ENCODE measurements at places on chromosomes 7 and 10. TPM values are rescaled to one million over a fixed set of nuclear protein-coding genes. Genes with fewer than 3 reads are reported as not detected.
A peak's percentile ranks its signal among the peaks of the same experiment; 100 is the strongest.

The AVPI1 gene
- 33.9 TPM for total RNA-seq

DNA sequence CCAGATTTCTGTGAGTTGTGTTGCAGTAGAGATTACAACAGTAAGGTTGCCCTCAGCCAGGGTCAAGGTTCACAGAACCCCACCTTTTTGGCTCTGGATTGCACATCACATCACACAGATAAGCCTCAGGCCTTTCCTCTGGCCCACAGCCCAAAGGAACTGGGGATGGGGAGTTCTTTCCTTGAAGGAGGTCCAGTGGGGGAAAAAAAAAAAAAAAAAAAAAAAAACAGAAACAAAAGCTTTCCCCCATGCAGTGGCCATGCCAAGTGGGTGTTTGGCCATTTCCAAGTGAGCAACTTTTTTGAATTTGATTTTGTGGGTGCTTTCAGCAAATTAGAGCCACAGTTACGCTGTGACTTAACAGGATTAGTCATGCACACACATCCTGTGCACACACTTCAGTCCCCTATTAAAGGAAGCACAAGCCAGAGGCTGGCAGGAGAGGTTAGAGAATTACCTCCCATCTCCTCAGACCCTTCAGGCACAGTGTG, 79.3 kb upstream of the NANOS1 start:
- no peak overlapping the region for H3K27ac ChIP-seq
- peaks cover 27% of the 10 kb centered on the region for H3K4me1 ChIP-seq

The DMBT1 gene
- total RNA-seq, result 0.22 TPM

DNA sequence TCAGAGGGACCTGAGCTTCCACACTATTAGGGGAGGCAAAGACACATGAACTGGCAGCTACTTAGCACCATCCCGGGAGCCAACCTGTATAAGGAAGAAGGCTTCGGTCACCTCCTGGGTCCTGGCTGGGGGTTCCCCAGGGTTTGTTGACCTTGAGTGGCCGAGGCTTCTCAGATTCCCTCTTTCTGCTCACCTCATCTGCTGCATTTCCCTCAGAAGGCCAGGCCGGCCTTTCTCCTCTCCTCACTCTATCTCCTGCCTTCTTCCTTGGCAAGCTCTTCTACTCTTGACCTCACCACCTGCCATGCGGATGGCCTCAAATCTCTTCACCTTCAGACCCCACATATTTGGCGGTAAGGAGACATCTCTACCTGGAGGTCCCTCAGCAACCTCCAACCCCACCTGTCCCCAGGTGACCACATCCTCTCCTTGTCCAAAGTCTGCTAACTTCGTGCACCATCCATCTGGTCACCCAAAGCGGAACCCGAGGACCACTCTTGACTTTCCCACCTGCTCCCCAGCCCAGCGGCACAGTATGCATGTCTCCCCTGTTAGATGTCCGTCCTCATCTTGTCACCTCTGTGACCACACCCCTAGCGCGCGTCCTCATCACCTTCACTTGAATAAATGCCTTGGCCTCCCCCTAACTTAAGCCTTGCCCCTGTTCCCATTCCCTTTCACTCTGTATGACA, 133.8 kb upstream of the UNC5B start:
- DNase-seq, result peak; percentile 7
- H3K4me1 ChIP-seq, result no peaks in the 10 kb centered on the region
- H3K27me3 ChIP-seq, result no peaks in the 10 kb centered on the region
- H3K36me3 ChIP-seq, result no peaks in the 10 kb centered on the region
- no peak overlapping the region for H3K27ac ChIP-seq

DNA sequence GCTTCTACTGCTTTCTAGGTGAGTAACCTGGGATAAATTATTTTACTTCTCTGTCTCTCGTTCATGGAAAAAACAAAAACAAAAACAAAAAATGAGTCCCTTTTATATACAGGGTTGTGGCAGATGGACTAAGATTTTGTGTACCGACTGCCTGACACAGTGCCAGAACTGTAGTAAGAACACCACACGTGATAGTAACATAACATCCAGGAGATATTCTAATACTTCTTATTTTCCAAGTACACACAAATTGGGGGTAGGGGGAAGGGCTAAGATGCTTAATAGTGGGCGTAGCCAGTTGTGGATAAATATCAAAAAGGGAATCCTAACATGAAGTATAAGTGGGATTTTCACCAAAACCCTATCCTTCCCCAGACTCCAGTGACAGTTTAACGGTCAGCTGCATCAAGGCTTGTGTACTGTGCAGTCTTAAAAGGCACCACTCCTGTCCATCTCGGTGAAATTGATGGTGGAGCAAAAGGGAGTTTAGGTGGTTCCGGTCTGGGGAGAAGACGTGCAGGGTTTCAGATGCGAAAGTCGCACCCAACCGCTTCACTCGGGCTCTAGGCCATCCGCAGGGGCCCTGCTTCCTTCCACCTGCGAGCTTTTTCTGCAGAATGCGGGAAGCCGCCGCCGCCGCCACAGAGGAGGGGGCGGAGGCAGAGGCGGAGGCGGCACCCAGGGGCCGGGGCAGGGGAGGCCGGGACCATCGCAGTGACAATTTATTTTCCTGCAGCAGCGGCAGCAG, at the start of gene STAMBPL1:
Gene STAMBPL1 (plus strand): TSS at position 712 of the 748 bp plus-strand sequence. CDS start 21,464 bp downstream, outside the sequence.
- no peaks in the 10 kb centered on the region for H3K27me3 ChIP-seq
- peak within 1 kb of the TSS; percentile 52 for H3K4me3 ChIP-seq
- peak within 1 kb of the TSS; percentile 96 for H3K27ac ChIP-seq
